ENCODE measurements at places on chromosomes 4 and X.

DNA sequence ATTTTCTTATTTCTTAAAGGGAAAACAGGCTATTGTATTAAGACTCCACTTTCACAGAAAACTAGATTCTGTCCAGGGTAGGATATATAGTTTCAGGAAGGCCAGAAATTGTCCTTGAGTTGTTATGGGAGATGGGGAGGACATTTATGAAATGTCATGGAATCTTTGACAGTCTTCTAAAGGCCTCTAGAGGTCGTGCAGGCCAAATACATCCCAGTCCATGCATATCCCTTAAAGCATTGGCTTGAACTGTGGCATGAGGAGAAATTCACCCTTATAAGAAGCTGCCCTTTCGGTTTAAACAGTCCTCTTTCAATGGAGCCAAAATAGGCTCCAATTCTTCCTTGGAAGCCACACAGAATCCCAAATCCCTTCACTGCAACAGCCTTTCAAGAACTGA lies 183.6 kb upstream of the NOCT start:
- DNase-seq: no peak

- DNase-seq: no peak
Observed at GRCh38 chr4:139403462-139403861, 50.5 kb upstream of the RAB33B start.

GRCh38 chrX:150200820-150201287 lies 162.3 kb upstream of the MAMLD1 start:
- DNase-seq: no peak

DNA sequence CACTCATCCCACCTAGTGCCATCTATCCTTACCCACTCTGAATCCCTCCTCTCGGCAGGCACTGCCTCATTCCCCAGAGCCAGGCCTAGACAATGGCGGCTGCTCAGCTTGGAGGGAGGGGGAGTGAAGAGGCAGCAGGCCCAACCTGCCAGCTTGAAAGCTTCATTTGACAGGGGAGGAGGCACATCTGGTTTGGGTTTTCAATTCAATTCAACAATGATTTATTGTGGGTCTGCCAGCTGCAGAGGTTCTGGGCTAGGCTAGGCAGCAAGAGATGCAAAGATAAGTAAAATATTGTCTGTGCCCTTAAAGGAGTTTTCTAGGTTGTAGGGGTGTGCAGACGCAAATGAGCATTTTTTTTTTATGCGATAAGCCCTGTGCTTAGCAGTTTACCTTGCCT lies 58.5 kb downstream of the RTL9 start:
- DNase-seq: no peak

GRCh38 chr4:622996-623913 lies 2.1 kb upstream of the PDE6B start:
- no peak for DNase-seq

GRCh38 chrX:82775426-82775825 lies 732.7 kb upstream of the POU3F4 start:
- no peak for DNase-seq

DNA sequence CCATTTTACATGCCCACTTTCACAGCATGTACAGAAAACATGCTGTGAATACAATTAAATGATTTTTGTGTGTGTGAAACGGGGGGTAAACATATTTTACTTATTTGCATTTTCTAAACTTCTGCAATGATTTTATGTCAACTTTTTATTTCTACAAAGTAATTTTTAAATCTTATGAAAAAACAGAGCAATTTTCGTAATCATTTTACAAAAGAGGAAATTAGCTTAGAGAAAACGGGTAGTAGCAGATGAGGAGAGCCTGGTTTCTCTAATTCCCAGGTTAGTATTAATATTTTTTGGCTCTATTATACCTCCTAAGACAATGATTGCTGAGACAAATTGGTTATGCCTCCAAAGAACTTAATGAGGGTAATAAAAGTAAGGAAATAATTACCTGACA lies 3.2 kb downstream of the TKTL2 start:
- DNase-seq: no peak

DNA sequence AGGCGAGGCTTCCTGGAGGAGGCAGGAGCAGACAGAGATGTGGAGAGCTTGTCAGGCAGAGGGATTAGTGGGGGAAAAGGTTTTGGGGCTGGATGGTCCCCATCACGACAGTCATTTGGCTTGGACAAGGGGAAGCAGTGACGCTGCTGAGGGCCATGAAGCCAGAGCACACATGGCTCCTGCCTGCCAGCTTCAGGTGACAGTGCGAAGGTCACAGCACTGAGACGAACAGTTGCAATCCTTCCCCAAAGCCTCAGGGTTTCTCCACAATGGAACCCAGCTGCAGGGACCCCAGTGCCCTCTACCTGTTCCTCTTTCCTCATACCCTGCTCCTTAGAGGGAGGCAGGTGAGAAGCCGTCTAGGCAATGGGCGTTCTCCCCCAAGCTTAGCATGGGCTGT lies 110.3 kb downstream of the DRD5 start:
- no peak for DNase-seq

DNA sequence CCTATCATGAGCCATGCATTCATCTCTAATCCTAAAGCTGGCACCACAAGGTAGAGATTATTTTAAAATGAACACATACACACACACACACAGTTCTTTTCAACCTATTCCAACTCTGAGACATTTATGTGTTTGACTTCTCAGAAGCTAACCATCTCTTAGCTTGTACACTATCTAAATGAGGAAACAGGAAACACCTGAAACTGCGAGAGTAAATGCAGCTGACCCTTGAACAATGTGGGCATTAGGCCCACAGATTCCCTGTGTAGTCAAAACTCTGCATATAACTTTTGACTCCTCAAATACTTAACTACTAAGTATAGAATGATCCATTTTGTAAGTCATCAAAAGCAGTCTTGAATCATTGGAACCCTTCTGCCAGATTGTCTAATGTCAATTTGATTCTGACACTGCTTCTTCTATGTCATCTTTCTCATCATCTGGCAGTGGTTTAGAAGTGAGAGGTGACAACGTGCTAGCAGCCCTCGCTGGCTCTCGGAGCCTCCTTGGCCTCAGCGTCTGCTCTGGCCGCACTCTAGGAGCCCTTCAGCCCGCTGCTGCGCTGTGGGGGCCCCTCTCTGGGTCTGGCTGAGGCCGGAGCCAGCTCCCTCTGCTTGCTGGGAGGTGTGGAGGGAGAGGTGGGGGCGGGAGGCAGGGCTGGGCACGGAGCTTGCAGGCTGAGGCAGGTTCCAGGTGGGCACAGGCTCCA lies 21.4 kb upstream of the IL15 start:
- no peak for DNase-seq

DNA sequence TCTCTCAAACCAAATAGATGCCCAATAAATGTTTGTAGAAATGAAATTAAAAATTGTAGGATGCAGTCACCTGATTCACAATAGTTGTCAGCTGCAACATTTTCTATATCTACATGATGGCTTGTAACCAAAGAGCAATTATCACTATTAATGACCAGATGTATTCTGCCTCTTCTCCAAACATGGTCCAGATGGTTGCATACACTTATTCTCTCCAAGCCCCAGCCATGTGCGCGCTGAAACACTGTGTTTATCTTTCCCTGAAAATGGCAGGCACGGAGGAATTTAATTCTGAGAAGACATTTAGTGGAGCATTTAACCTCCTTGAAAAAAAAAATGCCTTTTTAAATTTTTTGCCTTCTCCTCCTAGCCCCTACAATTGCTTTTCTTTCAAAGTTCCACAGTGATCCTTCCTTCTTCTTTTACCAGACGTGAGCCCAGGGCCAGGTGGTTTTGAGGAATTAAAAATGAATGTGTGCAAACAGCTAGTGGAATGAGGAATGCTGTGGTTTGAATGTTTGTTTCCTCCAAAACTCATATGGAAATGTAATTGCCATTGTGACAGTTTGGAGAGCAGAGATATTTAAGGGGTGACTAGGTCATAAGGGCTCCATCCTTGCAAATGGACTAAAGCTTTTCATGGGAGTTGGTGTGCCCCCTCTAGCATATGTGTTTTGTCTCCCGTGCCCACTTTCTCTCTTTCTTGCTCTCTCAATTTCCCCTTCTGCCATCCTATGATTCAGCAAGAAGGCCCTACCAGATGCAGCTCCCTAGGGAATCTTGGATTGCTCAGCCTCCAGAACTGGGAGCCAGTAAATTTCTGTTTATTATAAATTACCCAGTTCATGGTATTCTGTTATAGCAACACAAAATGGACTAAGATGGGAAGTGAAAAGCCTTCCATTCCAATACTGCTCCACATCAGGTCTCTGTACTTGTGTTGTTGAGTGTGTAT lies 136.0 kb downstream of the GABRB1 start:
- no peak for DNase-seq

- DNase-seq: no peak
Observed at GRCh38 chr4:14111730-14112181, 484.2 kb upstream of the BOD1L1 start.

DNA sequence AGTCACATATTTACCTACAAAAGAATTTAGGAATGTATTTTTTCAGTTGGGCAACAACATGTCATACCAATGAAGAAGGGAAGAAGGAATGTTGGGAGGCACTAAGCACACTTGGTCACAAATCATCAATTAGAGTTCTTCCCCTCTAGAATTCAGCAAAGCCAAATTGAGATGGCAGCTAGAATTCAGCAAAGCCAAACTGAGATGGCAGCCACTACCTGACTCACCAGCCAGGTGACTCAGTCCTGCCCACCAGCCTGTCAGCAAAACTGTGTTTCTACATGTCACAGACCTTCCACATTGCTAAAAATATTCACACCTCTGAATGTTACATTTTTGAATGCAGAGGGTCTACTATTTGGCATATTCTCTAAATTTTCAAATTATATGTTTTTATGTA lies 63.2 kb upstream of the NOCT start:
- DNase-seq: no peak

- DNase-seq: no peak
Observed at GRCh38 chr4:81304871-81305270, 89.8 kb upstream of the PRKG2 start.

- DNase-seq: no peak
Observed at GRCh38 chr4:28723371-28723770, 1862.7 kb downstream of the STIM2 start.

DNA sequence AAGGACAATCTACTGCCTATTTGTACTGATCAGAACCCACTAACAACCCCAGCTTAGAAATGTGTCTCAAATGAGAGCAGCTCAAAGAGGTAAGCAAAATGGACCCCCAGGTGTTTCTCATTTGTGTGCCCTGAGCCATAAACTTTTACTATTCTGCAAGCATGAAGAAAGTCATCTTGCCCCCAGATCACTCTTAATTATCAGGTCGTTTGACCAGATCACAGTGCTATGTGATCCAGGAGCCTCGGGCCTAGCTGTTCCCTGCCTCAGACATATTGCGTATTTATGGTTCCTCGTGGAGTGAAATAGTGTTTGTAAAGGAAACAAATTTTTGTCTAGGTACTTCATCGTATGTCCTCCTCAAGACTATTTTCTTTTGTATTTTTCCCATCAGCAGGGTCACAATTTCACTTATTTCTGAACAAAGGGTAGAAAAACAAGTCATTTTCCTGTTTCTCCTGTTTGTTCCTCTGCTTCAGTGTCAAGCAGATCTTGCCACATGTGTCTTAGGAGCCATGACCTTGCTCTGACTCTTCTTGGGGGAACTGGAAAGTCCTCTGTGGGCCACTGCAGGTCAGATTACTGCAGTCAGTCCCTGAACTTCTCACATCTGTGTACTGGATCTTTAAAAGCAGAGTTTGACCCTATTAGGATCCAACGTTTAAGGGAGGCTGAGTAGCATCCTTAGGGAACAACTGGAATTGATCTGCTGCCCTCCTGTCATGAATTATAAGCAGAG lies 194.9 kb downstream of the PALLD start:
- DNase-seq: no peak

GRCh38 chrX:108199691-108200090 lies 108.1 kb downstream of the ATG4A start:
- peak; percentile 18 for DNase-seq

- DNase-seq: peak; percentile 66
Observed at GRCh38 chr4:153684182-153684970, at the start of gene TLR2. TLR2 (plus strand) TSS chr4:153684280; CDS start chr4:153702908, 18,628 bp downstream.

- DNase-seq: no peak
Observed at GRCh38 chrX:15718283-15718970, 19.6 kb upstream of the CA5B start.

GRCh38 chr4:146098978-146099377 lies 76.5 kb upstream of the LSM6 start:
- DNase-seq: no peak

DNA sequence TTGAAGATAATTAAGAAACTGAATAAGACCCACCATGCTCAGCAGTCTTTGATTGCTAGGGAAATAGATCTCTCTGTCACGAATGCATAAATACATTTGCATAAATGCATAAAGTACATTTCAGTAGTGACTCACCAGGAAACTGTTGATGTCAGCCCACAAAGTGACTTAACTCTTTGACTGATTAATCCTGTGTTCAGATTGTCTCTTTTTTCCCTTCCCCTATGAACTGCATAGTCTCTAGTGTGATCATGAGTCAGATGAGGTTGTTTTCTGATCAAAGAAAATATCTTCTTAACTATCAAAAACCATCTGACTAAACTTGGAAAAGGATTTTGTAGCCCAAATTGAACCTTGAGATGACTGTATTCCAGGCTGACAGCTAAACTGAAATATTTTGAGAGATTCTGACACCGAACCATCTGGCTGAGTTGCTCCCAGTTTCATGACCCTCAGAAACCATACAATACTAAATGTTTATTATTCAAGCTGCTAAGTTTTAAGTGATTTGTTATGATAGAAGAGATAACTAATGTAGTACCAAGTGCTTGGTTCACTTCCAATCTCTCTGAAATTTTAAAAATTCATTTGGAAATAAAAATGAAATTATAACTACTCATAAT lies 1381.5 kb upstream of the AGA start:
- DNase-seq: no peak

- DNase-seq: no peak
Observed at GRCh38 chr4:110014233-110014632, 101.5 kb downstream of the EGF start.

DNA sequence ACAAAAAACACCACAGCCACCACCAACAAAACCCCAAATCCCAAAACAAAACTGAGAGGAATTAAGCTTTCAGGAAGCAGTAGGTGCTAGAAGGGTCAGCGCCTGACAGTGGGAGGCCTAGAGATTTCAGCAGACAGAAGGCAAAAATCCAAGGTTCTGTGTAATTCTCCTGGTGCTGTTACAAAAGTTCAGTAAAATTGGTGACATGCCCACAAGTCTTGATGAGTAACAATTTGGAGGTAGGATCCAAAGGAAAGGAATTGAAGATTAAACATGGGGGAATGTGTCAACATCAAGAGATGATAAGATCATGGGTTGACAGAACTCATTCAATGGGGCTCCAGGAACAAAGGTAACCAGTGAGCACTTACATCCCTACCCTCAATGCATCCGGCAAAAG lies 653.8 kb upstream of the CPEB2 start:
- DNase-seq: no peak

- no peak for DNase-seq
Observed at GRCh38 chr4:51930557-51930956, 87.6 kb downstream of the DCUN1D4 start.

- peak; percentile 54 for DNase-seq
Observed at GRCh38 chrX:68647156-68647957, at the start of gene STARD8. STARD8 (plus strand) TSS chrX:68647666; CDS start chrX:68647883, 217 bp downstream.

DNA sequence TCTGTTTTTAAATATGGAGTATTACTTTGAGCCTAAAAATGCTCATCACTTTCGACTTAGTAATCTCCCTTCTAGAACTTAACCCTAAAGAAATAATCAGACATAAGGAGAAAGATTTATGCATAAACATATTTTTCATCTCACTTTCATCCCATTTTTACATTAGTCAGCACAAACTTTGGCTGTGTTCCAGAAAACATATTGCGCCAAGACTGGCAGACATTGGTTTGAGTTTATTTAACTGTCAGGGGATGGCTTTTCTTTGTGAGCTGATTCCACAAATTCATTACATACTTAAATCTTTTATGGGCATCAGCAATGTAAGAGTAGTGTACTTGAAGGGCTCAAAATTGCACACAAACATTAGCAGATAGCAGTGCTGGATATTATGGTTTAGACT lies 23.7 kb downstream of the MAOA start:
- DNase-seq: no peak

- peak; percentile 21 for DNase-seq
Observed at GRCh38 chr4:82043081-82043808, 330.5 kb downstream of the HNRNPD start.

Measured in WTC11 (cell line).